ENCODE measurements at places on chromosomes 1 and 21. TPM values are rescaled to one million over a fixed set of nuclear protein-coding genes. Genes with fewer than 3 reads are reported as not detected.

Gene CFHR2
- not detected for total RNA-seq

Gene RUNX1
- total RNA-seq = 39.4 TPM

Gene DCDC2B
- total RNA-seq = 7.2 TPM

Gene LIN9
- 9.7 TPM for total RNA-seq

Gene MAGI3
- 54.9 TPM for total RNA-seq

- peak; percentile 62 for DNase-seq
- H3K4me1 ChIP-seq = peaks cover 4% of the 10 kb centered on the region
- H3K4me3 ChIP-seq = no peak overlapping the region
- H3K27ac ChIP-seq = peak overlapping the region; percentile 86
- no peaks in the 10 kb centered on the region for H3K27me3 ChIP-seq
These were observed 35.4 kb downstream of the CLCA1 start for GRCh38 chr1:86504137-86504479.

DNA sequence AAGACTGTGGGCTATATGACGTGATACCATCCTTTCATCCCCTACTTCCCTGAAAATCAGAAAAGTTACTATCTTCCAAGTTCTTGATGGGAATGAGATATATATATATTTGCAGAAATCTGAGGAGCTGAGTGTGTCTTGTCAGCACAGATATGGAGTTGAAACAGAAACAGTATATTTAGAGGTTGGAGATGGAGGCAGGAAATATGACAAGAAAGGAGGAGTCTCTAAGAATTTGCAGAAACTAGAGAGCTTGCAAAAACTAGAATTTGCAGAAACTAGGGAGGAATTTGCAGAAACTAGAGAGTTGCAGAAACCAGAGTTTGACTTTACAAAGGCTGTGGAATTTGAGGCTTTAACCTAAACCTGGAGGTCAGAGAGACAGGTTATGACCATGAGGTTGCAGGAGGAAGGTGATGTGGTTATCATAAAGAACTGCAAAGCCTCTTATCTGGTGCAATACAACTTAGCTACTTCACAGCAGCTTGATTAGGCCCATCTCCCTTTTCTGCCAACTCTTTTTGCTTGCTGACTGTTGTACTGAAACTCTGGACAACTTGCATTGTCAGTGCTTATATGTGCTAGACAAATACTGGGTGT is 22.3 kb downstream of the XCL2 start:
- H3K36me3 ChIP-seq = no peaks in the 10 kb centered on the region
- H3K4me1 ChIP-seq = no peaks in the 10 kb centered on the region
- no peak overlapping the region for H3K27ac ChIP-seq
- DNase-seq = no peak
- no peaks in the 10 kb centered on the region for H3K27me3 ChIP-seq

DNA sequence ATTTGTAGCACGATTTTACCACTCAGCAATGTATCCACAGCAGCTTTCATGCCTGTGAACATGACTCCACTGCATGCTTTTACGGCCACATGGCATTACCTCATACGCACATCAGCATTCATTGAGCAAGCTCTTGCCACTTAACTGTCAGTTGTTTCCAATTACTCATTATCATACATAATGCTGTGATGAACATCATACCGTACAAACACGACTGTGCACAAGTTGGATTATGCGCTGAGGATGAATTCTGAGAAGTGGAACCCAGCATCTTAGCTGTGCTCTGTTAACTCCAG is 9.6 kb downstream of the UMODL1 start:
- H3K27me3 ChIP-seq = no peaks in the 10 kb centered on the region
- no peaks in the 10 kb centered on the region for H3K4me1 ChIP-seq
- H3K36me3 ChIP-seq = no peaks in the 10 kb centered on the region
- DNase-seq = no peak

DNA sequence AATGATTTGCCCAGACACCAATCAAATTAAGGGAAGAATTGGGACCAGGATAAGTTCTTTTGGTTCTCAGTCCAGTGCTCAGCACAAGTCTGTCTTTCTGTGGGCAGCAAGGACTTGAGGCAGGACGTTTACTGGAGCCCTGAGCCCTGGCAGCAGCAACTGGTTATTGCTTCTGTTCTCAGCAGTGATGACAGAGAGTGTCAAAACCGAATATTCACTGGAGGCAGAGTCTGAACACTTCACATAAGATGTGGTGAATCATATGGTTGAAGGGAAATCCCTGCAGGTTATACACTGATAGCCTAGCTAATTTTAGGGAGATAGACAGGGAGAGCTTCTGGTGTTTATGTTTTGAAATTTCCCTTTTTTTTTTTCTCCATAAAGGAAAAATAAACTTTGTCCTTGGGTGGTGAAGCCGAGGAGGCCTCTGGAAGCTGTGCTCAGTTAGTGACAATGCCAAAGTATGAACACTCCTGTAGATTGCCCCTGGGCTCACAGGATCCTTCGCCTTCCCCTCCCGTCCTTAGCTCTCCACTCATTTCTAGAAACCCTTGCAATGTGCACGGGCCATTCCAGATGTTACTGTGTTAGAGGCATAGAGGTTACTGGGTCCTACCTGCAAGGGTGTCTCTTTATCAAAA is 26.3 kb upstream of the TSPAN2 start:
- H3K4me1 ChIP-seq = no peaks in the 10 kb centered on the region
- no peaks in the 10 kb centered on the region for H3K27me3 ChIP-seq
- H3K4me3 ChIP-seq = no peak overlapping the region
- H3K27ac ChIP-seq = no peak overlapping the region
- H3K36me3 ChIP-seq = no peaks in the 10 kb centered on the region
- no peak for DNase-seq

DNA sequence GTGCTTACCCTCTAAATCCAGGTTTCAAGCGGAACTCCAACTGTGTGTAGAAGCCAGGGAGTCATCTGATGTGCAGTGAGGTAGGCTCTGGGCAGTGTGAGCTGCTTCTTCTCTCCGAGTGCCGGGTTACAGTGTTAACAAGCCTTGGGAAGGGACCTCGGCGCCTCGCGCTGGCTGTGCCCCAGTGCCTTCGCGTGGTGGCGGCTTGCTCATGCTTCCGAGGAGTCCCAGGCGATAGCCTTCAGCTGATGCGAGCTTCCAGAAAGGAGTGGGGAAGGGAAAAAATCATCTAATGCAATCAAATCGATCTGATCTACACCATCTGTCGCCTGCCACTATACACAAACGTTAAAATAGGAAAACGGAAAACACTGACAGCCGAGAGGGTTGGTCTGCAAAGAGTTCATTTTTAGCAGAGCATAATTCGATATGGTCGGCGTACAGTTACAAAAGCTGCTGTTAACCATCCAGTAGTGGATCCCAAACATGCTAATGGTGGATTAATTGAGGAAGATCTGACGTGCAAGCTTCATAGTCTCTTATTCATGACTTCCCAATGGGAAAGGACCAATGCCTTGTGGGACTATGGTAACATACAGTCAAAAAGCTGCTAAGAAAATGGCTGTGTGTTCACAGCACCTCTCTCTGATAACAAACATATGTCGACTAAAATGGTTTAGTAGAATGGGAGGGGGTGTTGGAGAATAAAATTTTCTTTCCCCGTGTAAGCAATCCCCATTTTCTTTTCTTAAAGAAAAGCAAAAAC is 128.7 kb upstream of the DPYD start:
- no peaks in the 10 kb centered on the region for H3K36me3 ChIP-seq
- no peak overlapping the region for H3K27ac ChIP-seq
- H3K27me3 ChIP-seq = peaks cover 81% of the 10 kb centered on the region
- no peak overlapping the region for H3K4me3 ChIP-seq
- peaks cover 19% of the 10 kb centered on the region for H3K4me1 ChIP-seq

- no peaks in the 10 kb centered on the region for H3K4me1 ChIP-seq
- DNase-seq = peak; percentile 21
- no peaks in the 10 kb centered on the region for H3K36me3 ChIP-seq
- H3K27me3 ChIP-seq = no peaks in the 10 kb centered on the region
- no peak overlapping the region for H3K27ac ChIP-seq
These were observed 39.8 kb upstream of the FHAD1 start for GRCh38 chr1:15207031-15207828.

- peaks cover 3% of the 10 kb centered on the region for H3K27me3 ChIP-seq
- no peak overlapping the region for H3K27ac ChIP-seq
- no peaks in the 10 kb centered on the region for H3K36me3 ChIP-seq
- H3K4me1 ChIP-seq = no peaks in the 10 kb centered on the region
These were observed 20.1 kb downstream of the PTPRU start for GRCh38 chr1:29256394-29256793.

DNA sequence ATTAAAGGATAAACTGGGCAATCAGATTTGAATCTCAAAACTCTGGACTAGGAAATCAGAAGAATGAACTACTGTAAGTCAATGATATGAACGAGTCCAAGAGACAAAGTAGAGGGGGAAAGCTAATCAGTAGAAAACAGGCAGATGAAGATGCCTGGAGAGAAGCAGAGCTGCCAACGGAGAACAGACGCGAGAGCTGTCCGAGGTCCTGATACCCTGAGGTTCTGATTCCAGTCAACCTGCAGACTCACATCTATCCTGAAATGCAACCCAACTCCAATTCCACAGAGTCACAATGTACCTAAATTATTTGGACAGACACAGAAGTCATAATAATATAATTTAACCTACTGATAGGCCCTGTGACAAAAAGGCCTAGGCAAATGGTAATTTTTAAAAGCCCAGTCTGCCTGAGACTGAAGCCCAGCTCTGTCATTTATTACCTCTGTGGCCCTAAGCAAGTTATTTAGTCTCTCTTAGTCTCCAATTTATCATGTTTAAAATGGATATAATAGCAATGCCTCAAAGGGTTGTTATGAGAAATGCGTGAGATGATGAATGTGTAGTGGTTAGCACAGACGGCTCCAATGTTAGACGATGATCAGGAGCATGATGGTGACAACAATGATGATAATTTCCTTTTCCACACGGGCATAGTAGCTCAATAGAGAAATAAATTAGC is 33.4 kb downstream of the RGS7 start:
- DNase-seq = peak; percentile 74
- H3K4me1 ChIP-seq = no peaks in the 10 kb centered on the region
- no peak overlapping the region for H3K4me3 ChIP-seq
- no peak overlapping the region for H3K27ac ChIP-seq
- no peaks in the 10 kb centered on the region for H3K36me3 ChIP-seq

- H3K4me1 ChIP-seq = peaks cover 48% of the 10 kb centered on the region
- no peak overlapping the region for H3K4me3 ChIP-seq
- DNase-seq = no peak
- peaks cover 6% of the 10 kb centered on the region for H3K36me3 ChIP-seq
These were observed 5.8 kb downstream of the CAPZB start for GRCh38 chr1:19479351-19480120.

- peaks cover 12% of the 10 kb centered on the region for H3K4me1 ChIP-seq
- H3K27me3 ChIP-seq = no peaks in the 10 kb centered on the region
- DNase-seq = no peak
- H3K36me3 ChIP-seq = no peaks in the 10 kb centered on the region
- no peak overlapping the region for H3K27ac ChIP-seq
These were observed 51.7 kb downstream of the RASAL2 start for GRCh38 chr1:178145605-178146004.

- H3K4me3 ChIP-seq = no peak overlapping the region
- DNase-seq = no peak
- H3K4me1 ChIP-seq = peaks cover 12% of the 10 kb centered on the region
- H3K36me3 ChIP-seq = peaks cover 45% of the 10 kb centered on the region
These were observed 5.7 kb downstream of the MRTO4 start for GRCh38 chr1:19257178-19257914.

GRCh38 chr1:244322791-244323521 is 128.8 kb downstream of the ADSS2 start:
- no peaks in the 10 kb centered on the region for H3K36me3 ChIP-seq
- peak; percentile 46 for DNase-seq
- H3K27me3 ChIP-seq = no peaks in the 10 kb centered on the region
- H3K27ac ChIP-seq = peak overlapping the region; percentile 85
- no peaks in the 10 kb centered on the region for H3K4me1 ChIP-seq
- H3K4me3 ChIP-seq = no peak overlapping the region

DNA sequence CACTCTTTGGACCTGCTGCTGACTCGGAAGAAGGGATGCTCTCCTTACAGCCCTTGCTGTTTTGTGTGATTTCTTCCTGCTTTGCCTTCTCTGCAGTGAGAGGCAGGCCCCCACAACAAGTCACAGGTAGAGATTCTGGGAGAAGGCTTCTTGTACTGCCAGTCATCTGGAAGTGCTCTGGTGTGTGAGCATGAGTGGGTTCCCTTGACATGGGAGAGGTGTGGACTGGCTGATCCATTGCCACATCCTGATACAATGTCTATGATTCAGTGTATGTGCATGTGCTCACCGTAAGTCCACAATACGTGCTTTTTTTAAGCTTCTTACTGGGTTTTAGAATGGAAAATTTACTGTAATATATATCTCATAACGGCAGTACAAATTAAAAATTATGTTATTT is 46.0 kb upstream of the PLA2G4A start:
- H3K36me3 ChIP-seq = no peaks in the 10 kb centered on the region
- no peaks in the 10 kb centered on the region for H3K27me3 ChIP-seq
- H3K27ac ChIP-seq = no peak overlapping the region
- H3K4me3 ChIP-seq = no peak overlapping the region
- no peak for DNase-seq
- H3K4me1 ChIP-seq = no peaks in the 10 kb centered on the region

DNA sequence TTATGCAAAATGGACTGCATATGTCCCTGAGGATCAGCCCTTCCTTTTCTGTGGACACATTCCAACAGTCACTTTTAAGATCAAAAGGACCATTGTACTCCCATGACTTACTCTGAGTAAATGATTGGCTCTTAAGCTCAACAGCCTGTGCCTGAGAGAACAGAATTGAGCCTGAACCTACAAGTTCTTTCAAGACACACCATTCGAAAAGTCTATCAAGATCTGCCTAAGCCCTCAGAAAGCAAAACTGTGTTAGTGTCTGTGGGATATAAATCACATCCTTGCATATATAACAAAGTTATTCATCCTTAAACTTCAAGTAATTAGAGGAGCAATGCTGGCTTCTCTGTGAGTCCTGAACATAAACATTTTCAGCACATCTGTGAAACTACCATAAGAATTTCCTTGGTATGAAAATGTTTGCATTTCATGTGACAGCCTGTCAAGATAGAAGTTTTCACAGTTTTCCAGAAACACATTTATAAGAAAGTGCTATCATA is 41.6 kb downstream of the PCNX2 start:
- H3K36me3 ChIP-seq = no peaks in the 10 kb centered on the region
- H3K4me3 ChIP-seq = no peak overlapping the region
- no peaks in the 10 kb centered on the region for H3K27me3 ChIP-seq
- DNase-seq = peak; percentile 73

DNA sequence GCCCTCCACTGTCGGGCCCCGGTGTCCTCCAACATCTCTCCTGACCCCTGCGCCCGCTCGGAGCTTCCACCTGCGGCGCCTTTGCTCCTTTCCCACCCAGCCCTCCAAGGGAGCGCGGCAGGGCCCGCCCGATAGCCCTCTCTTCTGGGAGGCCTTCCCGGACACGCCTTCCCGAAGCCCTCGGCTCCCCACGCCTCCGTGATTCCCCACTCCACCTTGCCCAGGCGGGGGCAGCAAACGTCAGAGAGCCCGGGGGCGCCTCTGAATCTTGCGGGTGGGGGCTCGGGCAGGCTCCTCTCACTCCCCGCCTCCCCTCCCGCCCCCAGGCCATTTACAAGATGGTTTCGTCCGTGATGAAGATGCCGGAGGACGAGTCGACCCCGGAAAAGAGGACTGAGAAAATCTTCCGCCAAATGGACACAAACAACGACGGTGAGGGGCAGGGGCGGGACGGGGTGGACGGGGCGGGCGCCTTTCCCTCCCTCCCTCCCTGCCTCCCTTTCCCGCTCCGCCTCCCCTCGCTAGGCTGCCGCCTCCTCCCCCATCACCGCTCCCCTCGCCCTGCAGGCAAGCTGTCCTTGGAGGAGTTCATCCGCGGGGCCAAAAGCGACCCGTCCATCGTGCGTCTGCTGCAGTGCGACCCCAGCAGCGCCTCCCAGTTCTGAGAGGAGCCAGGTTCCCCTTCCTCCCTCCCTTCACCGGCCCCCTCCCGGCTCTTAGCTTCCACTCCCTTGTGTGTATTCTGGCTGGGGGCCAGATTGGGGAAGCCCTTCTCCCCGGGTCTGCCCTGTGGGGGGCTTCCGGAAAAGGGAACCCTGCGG is 7.1 kb downstream of the HPCA start:
- peaks cover 8% of the 10 kb centered on the region for H3K27me3 ChIP-seq
- H3K4me3 ChIP-seq = no peak overlapping the region
- no peaks in the 10 kb centered on the region for H3K4me1 ChIP-seq
- H3K27ac ChIP-seq = no peak overlapping the region
- DNase-seq = peak; percentile 54
- no peaks in the 10 kb centered on the region for H3K36me3 ChIP-seq
